ENCODE measurements at places on chromosomes 3 and 15. TPM values are rescaled to one million over a fixed set of nuclear protein-coding genes. Genes with fewer than 3 reads are reported as not detected.

GRCh38 chr3:69283496-69283895 lies 102.4 kb downstream of the FRMD4B start:
- no peak for DNase-seq

- DNase-seq: no peak
Measured at GRCh38 chr15:60626669-60627068, 147.7 kb upstream of the ICE2 start.

DNA sequence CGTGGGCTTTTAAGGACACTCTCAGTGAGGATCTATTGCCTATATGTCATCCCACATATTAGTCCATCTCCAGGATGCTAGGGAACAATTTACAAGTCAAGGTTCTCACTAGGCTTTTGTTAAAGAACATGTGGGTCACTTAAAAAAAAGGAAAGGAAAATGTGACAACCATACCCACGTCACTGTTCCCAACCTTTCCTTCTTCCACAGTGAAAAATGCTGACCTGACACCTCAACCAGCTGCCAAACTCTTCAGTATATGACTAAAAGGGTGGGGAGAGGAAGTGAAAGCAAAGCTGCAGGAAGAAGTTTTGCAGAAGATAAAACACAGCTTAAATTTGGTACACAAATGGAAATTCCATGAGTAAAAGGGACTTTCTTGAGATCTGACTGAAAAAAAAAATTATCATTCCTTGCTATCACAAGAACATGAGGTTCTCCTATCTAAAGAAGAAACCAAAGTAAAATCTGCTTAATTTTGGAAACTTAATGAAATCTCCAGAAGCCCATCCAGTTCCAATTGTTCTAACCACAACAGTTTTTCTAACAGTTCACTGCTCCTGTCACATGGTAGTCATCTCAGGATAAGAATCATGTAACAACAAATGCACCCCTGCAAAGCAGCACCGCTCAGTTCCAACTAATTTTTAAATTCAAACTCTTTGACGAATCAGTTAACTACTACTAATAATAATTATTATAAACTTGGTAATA lies 117.0 kb upstream of the TSPAN3 start:
- no peak for DNase-seq

GRCh38 chr3:72568083-72568482 lies 280.2 kb downstream of the SHQ1 start:
- DNase-seq: no peak

DNA sequence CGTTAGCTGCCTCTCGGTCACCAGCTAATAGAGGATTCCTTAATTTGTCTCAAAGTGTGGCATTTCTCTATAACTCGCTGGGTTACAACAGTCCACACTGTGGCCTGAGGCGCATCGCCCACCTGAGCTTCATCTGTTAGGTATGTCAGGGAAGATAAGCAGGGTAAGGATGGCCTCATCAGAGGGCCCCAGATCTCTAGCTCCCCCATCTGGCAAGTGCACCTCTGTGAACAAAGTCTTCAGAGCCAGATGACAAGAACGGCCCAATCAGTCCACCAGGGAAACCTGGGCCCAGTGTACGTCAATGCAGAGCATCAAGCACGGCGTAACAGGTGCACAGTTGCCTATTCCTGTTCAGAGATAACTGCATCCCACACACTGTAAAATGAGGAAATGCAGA lies 23.2 kb downstream of the FRG2C start:
- DNase-seq: no peak

- DNase-seq: no peak
Measured at GRCh38 chr3:140288595-140288994, 353.6 kb downstream of the CLSTN2 start.

DNA sequence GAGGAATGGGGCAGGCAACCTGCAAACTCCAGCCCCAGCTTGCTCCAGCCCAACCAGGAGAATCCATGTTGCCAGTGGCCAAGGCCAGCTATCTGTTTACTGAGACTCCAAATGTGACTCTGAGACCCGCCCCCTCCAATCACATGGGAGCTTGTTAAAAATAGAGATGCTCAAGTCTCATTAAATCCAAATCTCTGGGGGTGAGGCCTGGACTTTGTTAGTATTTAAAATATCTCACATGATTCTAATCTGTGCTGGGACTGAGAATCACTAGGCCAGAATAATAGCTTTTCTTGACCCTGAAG lies 224.2 kb upstream of the TBL1XR1 start:
- DNase-seq: no peak

- DNase-seq: no peak
Measured at GRCh38 chr15:25611603-25612002, 172.8 kb upstream of the UBE3A start.

DNA sequence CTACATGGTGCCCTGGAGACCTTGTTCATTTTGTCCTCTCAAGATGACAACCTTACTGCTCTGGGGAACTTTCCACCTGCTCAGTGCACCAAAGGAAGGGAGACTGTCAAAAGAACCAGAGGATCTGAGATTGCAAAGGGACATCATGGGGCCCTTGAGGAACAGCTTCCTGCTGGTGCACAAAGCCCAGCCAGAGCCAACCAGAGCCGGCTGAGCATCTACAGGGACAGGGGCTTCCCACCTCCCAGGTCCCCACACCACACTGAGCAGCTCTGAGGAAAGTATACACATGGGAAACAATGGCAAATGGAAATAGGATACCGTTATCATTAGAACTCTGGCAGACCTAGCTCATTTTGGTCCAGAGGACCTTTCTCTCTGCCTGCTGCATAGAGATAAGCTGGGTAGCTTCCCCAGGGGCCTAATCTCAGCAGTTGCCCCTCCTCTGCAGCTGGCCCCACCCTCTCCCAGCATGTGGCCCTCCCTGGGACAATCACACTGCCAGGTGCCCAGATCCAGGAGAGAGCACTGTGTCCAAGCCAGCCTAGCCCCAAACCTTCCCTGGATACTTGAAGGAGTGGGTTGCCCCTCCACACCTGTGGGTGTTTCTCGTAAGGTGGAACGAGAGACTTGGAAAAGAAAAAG lies 123.4 kb upstream of the PRR20G start:
- peak; percentile 19 for DNase-seq

DNA sequence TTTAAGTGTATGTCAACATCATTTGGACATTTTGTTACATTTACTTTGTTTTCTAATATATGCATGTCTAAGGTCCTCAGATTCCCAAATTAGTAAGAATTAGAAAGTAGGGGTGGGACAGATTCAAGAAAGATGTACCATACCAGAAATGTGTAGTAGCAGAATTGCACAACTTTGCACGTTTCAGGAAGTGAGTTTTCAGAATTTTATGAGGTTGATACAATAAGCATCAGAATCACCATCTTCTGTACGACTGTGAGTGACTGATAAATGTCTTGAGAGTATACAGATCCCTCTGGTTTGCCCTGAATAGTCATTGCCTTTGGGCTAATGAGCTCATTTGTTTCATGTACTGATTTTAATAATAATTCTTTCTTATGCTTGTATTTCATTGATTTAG lies 9.3 kb downstream of the ARIH2 start:
- no peak for DNase-seq

- DNase-seq: no peak
Measured at GRCh38 chr3:131417751-131418150, 36.2 kb downstream of the NUDT16 start.

- no peak for DNase-seq
Measured at GRCh38 chr3:185630182-185630622, 44.1 kb downstream of the SENP2 start.

DNA sequence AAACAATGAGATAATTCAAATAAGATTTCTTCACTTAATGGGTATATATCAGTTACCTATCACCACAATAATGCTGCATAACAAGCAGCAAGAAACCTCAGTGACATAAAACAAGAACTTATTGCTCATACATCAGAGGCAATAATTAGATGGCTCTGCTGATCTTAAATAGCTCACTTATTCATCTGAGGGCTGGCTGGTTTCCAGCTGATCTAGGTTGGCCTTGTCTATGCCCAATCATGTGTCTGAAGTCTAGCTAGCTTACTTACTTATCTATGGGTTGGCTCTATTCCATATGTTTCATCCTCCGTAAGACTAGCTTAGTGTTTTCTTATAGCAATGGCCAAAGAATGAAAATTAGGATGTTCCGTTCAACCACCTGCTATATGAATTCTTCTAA lies 109.4 kb upstream of the AGTR1 start:
- DNase-seq: no peak

GRCh38 chr15:65209701-65210643 lies 1.3 kb downstream of the CILP start:
- DNase-seq: no peak

DNA sequence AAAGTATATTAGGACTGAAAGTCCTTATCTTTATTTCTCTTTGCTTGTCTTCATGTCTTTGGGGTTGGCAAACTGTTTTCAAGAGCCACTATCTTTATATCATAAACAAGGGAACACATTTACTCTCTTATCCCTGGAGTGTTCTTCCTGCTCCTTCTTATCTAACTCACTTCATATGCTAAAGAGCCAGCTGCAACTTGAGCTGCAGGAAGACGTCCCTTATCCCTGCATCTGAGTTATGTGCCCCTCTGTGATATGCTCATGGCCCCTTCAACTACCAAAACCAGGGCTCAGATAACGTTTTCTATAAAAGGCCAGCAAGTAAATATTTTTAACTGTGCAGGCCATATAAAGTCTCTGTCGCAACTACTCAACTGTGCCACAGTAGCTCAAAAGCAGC lies 137.0 kb upstream of the CRBN start:
- DNase-seq: no peak

DNA sequence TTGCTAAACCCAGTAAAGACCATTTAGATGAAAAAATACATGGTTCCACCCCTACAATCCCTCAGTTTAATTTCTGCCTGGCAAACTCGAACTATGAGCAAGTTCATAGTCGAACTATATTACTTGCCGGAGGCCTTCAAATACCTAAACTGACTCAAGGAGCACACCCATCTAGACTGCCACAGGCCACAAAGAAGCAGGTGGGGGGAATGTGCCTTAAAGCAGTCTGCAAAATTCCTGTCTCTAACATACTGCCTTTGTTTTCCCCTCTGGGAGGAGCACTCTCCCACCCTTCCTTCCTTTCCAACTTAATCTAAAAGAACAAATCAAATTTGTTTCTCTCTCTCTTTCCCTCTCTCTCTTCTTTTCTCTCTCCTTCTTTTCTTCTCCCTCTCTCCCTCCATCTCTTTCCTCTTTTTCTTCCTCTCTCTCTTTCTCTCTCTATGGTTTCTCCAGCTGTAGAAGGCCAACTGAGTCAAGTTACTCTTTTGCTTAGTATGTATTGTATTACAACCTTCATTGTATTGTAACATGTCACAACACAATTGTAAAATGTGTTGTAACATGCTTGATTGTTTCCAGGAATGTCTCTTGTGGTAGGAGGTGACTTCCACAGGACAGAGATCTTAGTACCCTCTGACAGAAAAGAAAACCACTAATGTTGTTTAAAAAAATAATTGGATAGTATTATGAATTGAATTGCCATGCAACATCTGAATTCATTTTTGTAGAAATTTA lies 496.3 kb downstream of the ROBO2 start:
- no peak for DNase-seq

DNA sequence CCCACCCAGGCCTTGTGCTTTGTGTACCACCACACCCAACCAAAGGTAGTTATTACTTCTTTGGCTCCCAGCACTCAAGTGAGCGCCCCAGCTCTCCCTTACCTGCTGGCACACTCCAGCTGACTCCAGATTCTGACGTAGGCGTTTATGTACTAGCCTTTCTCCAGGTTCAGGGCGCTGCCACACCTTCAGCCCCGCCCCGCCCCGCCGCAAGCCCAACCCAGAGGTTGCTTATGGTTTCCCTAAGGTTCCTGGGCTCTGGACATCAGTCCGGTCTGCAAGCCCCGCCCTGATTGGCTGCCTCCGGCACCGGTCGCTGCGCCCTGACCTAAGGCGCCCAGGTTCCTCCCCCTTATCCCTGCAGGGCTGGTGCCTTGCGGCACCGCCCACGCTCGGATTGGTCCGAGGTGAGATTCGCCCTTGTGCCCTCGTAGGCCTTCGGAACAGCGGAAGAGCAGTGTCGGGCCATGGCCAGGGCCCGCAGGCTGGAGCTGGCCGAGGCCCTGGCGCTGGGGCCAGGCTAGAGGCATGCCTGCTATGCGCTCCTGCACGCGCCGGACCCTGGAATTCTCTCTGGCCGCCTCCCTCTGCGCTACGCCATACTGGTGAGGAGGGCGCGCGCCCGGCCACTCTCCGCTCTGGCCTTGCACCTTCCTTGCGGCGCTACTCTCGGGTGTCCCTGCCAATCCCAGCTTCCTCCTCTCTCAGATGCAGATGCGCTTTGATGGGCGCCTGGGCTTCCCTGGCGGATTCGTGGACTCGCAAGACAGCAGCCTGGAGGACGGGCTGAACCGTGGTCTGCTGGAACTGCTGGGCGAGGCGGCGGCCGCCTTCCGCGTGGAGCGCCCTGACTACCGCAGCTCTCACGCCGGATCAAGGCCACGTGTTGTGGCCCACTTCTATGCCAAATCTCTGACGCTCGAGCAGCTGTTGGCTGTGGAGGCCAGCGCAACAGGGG lies 19.8 kb upstream of the NUDT16 start:
- DNase-seq: peak; percentile 76

DNA sequence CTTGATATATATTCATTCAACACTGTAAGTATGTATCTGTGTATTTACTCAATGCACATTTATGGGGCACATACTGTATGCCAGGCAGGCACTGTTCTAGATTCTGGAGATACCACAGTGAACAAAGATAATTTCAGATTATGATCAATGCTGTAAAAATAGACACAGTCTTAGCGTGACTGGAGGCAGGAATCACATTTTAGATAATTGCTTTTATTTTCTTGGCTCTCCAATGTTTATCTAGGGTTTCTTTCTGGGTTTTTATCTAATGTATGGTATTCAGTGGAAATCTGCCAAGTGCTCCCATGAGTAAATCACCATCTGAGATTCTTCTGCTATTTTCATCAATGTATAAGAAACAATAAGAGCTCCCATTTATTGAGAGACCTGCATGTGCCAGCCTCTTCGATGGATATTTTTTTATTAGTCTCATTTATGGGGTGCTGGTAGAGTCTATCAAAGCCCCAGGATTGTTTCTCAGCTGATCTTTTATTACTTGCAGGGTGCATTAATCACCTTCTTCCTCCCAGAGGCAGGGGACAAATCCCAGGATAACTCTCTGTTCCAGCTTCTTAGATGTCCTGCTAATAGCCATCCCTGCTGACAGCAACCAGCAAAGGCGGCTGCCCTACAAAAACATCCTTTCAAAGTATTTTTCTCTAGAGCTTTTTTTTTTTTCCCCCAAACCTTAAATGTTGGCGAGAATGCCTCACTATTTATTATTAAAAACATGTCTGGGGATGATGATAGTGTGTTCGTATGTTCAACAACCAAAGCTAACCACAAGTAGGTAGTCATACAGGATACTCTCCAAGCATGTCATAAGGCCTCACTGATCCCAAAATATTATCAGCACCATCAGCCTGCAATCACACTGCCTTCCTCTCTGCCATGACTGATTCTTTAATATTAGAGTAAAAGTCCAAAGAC lies 331.0 kb upstream of the RASGRP1 start:
- no peak for DNase-seq

- no peak for DNase-seq
Measured at GRCh38 chr3:62249855-62250543, 123.4 kb downstream of the FEZF2 start.

GRCh38 chr3:36796881-36797280 lies 32.5 kb upstream of the DCLK3 start:
- DNase-seq: no peak

The CPEB1 gene
- 27.1 TPM for total RNA-seq

The PEX5L gene
- 70.6 TPM for total RNA-seq

The NCK1 gene
- 54.3 TPM for total RNA-seq

The GOLGA8G gene
- not detected for total RNA-seq

All from sciatic nerve (tissue), 2 donors.